Activated T-helper 1 cell treated with anti-CD3 and anti-CD28 coated beads, Interleukin-2, amount 50 U/mL, for 16 hours (primary cell): ENCODE measurements at places on chromosomes 1 and 21.

DNA sequence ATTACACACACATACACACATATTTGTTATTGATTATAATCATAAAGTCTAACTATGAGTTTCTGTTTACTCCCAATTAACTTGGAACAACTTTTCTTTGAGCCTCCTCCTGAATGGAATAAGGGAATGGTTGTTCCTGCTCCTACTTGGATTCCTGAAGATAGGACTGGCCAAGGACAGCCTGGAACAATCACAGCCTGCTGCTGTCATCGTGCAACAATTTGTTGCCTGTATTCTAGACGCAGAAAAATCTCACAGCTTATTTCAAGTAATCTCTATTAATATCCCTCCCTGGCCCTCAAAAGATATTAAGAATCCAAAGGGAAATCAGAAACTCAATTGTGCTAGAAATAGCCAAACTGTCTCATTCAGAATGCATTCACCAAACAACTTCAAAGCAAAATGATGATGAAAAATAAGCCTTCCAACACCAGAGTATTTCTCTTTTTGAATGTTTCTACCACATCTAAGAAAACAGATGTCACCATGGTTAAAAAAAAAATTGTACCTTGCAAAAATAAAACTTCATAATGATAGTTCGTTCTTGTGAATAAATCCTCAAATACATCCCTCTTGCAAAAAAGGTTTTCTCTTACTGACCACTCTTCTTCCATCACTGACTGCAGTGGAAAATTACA lies 30.9 kb downstream of the RCAN1 start:
- no peak for DNase-seq

DNA sequence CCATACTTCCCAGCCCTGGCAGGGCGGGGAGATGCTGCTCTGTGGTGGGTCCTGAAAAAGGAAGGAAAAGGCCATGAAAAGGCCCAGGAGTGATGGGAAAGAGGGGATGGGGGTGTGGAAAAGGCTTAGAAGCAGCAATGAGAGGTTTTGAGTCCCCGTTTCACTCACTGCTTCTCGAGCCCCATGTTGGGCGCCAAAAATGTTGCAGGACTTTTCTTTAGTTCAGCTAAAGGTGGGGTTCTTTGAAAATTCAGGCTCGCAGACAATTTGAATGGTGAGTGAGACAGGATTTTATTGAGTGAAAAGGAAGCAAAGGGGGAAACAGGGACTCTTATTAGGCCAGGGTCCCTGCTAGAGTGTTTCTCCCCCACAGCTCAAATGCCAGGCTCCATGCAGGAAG lies 93.1 kb downstream of the MRPS6 start:
- DNase-seq: no peak

- DNase-seq: no peak
Measured at GRCh38 chr1:165666152-165666825, 32.1 kb downstream of the ALDH9A1 start.

GRCh38 chr1:48026275-48026674 lies 29.1 kb upstream of the TRABD2B start:
- DNase-seq: no peak

DNA sequence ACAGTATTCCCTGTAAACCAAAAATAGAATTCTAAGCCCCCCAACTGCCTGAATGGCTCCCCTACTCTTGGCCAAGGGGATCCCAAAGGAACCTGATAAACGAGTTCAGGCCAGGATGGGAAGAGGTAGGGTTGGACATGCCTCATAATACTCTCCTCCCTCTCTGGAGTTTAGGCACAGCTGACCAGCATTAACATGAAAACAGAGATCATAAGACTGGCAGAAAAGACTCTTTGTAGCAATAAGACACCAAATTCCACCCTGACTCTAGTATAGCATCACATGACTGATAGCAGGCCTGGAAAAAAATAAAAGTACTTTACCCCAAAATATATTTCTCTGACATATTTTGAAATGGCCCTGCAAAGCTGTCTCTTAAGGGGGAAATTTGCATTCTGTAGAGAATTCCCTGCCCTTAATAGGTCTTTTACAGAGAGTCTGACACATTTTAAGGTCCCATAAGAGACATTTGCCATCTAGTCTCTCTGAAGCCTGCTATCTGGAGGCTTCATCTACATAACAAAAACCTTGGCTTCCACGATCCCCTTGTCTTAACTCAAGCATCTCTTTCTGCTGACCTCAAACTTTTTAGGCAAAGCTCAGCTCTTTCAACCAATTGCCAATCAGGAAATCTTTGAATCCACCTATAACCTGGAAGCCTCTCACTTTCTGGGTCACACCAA lies 55.9 kb downstream of the SIK1 start:
- no peak for DNase-seq
